ENCODE measurements at places on chromosomes 7 and 10.

- no peak for DNase-seq
Observed at GRCh38 chr10:119330342-119330741, 123.0 kb downstream of the GRK5 start.

DNA sequence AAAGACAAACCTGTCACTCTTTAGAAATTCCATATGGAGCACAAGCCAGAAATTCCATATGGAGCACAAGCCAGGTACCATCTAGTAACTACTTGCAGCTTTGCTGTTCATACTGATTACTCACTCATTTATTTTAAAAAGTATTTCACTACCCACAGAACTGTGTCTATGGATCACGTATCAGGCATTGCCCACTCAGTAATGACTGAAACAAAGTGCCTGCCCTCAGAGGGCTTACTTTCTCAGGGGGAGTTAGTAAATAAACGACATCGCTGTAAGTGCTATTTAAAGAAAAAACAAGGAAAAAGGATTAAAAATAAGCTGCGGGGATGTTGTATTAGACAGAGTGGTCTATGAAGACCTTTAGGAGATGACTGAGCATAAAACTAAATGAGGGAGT is 170.9 kb downstream of the GALNT11 start:
- DNase-seq, result no peak

GRCh38 chr10:61835946-61836887 is 65.3 kb upstream of the ARID5B start:
- DNase-seq, result no peak

DNA sequence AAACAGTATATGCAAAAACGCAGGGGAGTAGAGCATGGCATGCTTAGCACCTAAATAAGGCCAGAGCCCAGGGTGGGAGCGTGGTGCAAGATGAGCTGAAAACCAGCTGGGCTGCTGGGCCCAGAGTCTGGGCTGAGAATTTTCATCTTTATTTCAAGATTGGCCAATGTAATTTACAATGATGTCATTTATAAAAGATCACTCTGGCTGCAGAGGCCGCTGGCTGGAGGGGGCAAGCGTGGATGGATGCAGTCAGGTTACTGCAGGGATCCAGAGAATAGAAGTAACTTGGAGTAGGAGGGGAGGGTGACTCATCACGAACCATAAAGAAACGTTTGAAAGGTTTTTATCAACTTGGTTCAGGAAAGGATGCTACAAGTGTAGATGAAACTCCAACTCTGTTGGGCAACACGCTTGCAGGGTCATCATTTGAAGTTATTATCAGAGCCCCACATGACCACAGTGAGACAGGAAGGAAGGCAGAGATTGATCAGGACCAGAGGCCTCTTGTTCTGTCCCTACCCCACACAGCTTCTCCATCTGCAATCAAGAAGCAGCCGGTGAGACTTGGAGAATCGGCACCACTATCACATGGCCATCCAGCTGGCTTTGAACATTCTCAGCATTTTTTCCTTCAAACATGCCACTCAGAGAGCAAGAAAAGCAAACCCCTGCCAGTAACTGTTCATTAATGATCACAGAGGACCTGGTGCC is 49.2 kb downstream of the ODAD2 start:
- no peak for DNase-seq

All from suppressor macrophage treated with lipopolysaccharide for 1 hour (primary cell).